AG09309 (cell line): ENCODE measurements at places on chromosomes 12 and 14.
A peak's percentile ranks its signal among the peaks of the same experiment; 100 is the strongest.

DNA sequence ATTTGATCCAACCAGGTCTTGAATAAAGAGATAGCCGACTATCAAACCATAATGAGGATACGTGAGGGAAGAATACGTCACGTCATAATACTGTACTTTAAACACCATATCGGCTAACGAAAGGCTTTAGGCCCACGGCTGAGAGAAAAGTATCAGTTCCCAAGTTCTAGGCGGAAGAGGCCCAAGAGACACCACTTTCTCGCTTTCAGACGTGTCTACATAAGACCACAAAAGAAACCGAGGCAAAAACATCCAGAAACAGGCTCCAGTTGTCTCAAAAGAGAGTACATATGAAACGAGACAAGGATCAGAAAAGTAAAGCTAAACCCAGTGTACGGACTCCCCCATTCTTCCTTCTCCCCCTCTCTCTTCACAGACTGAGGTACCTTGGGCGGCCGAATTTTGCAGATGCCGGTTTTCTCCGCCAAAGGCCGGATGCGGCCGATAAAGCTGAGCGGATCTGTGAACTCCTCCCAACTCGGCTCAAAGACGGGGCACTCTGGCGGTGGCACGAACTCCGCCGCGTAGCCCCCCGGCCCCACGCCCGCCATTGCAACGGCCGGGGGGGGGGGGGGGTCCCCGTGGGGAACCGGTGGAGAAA is 479 bp downstream of the KDM5A start:
- DNase-seq, result no peak

GRCh38 chr12:102769323-102769916 is 147.6 kb downstream of the PAH start:
- DNase-seq, result peak; percentile 28

- no peak for DNase-seq
Observed at GRCh38 chr14:69711065-69711464, 55.9 kb upstream of the SRSF5 start.

GRCh38 chr14:61491224-61491623 is 169.8 kb downstream of the PRKCH start:
- DNase-seq, result no peak

DNA sequence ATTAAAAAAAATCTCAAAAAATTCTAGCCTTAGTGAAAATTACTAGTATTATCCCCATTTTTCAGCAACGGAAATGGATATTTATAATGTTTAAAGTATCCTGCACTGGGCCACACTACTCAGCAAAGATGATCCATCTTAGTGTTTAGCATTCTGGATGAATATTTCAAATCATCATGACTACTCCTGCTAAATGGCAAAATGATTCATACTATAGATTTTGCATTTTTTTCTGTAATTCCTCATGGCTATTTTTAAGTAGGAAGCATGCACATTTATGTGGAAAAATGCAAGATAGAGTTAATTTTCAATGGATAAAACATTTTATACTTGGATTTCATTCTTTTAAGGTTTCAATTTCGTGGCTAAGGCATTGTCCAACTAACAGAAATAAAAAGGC is 59.6 kb downstream of the LRFN5 start:
- no peak for DNase-seq

DNA sequence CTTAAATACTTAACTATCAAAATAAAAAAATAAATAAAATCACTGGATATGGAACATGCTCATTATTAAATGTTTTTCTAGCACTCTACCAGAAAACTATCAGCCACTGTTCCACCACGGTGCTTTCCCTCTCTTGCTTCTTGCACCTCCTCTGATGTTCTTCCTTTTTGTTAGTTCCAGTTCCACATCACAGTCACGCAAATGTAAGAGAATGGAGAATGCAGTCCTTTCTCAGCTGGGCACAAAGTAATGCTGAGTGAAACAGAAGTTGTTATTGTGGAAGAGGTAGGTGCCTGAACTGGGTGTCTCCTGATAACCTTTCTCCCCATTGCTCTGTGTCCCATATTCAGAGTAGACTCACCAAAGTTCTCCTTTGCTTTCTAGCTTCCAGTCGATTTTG is 1116.9 kb upstream of the TMEM132C start:
- no peak for DNase-seq

GRCh38 chr14:102863381-102863780 is 59.1 kb upstream of the AMN start:
- DNase-seq, result no peak

GRCh38 chr12:56629459-56630179 is 507 bp downstream of the BAZ2A start:
- no peak for DNase-seq

DNA sequence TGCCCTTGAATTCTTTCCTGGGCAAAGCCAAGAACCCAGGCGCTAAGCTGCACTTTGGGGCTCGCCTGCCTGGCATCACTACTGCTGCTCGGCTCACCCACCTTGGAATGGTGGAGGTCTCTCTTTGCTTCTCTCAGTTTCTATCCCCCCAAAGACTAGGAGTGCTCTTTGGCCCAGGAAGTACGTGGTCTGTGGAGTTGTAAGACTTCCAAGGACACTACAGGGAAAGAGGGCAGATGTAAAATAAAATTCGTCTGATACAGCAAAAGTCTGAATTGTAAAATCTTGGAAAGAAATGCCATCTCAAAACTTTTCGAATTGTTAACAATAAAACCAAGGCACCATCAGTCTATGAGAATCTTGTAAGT is 52.5 kb upstream of the MAP1LC3B2 start:
- DNase-seq, result no peak

- DNase-seq, result no peak
Observed at GRCh38 chr14:84976805-84977204, 553.1 kb upstream of the FLRT2 start.

DNA sequence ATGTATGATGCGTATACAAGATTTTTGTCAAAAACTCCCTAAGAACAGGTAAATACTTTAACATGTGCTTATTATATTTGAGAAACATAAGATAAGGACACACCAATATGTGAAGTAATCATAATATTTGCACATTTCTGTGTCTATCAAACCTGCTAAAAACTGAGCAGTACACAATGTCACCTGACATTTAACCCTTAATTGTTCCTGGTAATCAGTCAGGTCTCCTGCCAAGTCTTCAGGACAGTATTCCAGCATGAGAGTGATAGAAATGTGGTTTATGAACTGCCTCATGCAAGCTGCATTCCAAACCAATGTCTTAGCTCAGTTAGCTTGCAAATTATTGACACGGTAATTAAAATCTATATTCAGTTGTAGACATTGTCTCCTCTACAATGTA is 4.2 kb downstream of the SOX5 start:
- no peak for DNase-seq

GRCh38 chr12:55142669-55143565 is 16.7 kb downstream of the OR9K2 start:
- peak; percentile 0 for DNase-seq

DNA sequence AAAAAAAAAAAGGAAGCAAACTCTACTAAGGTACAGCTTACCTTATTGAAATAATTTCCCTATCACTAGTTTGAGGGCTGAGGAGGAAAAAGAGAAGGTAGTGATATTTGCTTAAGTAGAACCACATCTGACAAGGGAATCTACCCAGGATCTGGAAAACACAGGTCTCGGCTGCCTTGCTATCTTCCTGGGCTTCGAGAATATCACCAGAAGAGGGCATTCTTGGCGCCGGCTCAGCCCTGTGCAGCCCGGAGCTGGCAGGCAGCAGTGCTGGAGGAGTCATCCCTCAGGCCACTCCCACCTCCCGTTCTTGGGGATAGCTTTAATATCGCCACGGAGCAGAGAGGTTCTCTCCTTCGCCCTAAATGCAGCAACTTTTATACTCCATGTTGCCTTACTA is 1181.2 kb downstream of the VRK1 start:
- no peak for DNase-seq

- no peak for DNase-seq
Observed at GRCh38 chr12:79413796-79414195, 277.0 kb downstream of the PAWR start.

GRCh38 chr12:131438881-131439280 is 272.0 kb upstream of the SFSWAP start:
- no peak for DNase-seq

DNA sequence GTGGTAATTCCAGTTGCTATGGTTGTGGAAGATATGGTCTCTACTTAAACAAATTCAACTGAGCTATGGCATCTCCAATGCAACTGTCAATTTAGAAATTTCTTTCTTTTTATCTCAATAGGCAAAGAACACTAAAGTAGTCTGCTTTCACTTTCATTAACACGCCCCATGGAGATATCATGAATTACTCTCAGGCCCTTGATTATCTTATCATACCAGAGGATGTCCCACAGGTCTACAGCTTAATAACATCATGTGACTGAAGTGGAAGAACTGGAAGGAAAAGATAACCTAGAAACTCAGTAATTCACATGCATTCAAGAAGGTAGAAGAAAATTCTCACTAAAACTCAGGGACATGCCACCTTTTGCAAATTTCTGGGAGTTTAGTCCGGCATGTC is 114.3 kb downstream of the FLRT2 start:
- DNase-seq, result no peak

DNA sequence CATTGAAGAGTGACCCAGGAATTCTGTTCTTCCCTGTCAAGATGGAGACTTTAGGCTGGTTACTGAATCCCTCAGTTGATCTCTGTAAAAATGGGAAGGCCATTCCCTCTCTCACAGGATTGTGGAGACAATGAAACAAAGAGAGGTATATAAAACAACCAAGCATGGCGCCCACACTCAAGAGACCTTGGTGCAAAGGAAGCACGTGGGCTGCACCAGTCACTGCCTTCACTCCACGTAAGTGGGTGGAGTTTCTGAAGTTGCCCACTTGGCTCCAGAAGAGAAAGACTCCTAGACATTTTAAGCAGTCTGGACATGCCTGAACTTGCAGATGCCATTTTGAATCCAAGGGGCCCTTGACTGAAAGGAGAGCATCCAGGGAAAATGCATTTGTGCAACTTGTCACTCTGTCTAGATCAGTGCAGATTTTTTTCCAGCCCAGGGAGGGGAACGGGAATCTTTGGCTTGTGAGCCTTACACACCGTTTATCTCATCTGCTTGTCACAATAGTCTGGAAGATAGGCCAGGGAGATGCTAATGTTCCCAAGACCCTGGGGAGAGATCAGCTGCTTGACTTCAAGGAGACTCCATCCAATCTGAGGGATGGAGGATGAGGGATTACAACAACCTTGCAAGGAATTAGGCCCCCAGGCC is 96.9 kb upstream of the TBX3 start:
- no peak for DNase-seq

- DNase-seq, result no peak
Observed at GRCh38 chr12:1808798-1809480, 11.4 kb upstream of the LRTM2 start.

DNA sequence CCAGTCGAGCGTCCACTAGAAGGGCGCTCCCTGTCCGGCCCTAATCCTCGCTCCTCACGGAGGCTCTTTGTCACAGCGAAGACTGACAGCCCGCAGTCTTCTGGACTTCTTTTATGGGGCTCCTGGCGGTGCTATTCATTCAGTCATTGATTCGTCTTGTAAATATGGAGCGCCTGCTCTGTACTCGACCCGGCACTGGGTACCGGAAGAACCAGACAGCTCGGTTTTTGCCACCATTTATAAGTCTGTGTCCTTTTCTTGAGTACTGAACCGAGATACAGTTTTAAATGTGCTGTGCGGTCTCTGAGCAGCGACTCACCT is 570 bp downstream of the DMAC2L start:
- DNase-seq, result no peak

GRCh38 chr14:53273671-53274072 is 120.5 kb upstream of the DDHD1 start:
- DNase-seq, result no peak

DNA sequence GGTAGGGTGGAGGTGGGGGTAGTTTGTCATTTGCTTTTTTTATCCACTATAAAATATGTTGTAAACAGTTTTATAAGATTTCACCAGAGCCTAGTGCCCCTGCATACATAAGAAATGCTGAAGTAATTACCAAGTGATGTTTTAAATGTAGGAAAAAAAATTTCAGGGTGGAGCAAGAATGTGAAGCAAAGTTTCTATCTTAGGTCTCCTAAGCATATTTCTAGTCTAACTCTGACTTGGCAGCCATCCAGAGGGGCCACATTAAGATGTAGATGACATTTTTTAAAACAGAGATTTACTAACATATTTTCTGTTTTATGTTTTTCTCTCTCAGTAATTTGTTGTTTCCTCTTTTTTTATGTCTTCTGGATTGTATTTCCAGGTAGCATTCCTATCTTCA is 15.8 kb upstream of the KRAS start:
- DNase-seq, result no peak

DNA sequence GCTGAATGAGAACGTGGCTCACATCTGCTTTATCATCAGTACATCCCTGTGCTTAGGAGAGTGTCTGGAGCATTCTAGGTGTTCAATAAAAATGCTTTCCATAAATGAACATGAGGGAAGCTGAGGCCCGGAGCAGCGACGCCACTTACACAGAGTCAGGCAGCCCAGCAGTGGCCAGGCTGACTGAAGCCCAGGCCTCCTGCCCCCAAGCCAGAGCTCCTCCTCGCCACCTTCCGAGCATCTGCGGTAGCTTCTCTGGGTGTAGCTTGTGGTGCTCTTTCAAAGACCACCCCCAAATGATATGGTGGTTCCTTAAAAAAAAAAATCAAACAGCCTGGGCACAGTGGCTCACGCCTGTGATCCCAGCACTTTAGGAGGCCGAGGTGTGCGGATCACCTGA is 88.8 kb downstream of the FBXL14 start:
- DNase-seq, result no peak

- DNase-seq, result no peak
Observed at GRCh38 chr12:484096-484495, 24.4 kb downstream of the B4GALNT3 start.

DNA sequence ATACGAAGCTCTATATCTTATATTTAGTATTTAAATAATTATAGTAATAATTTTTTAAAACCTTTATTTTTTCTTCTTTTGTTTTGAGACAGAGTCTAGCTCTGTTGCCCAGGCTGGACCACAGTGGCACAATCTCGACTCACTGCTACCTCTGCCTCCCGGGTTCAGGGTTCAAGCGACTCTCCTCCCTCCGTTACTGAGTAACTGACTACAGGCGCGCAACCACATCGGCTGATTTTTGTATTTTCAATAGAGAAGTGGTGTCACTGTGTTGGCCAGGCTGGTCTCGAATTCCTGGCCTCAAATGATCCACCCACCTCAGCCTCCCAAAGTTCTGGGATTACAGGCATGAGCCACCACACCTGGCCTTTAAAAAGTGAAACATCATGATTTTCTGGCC is 13.0 kb upstream of the WNK1 start:
- DNase-seq, result no peak

- DNase-seq, result no peak
Observed at GRCh38 chr12:124231980-124232653, 62.8 kb upstream of the RFLNA start.

DNA sequence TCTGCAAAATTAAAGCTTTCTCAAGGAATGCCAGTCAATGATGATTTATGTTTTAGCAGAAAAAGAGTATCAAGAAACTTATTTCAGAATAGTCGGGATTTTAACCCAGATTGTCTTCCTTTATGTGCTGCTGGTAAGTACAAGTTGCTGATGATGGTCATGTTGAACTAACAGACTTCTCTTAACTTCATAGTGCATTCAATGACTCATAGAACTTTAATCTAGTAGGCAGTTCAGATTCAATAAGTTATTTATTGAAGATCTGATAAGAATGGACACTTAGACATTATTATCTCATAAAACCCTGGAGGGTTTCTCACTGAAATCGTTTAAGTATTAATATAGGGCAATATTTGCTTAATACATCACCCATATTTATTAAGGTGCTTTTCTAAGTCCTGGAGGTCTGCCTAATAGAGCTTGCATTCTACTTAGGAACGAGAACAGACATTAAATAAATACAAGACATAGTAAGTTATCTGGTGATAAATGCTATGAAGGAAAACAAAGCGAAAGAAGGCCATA is 33.8 kb downstream of the TOGARAM1 start:
- no peak for DNase-seq
